ENCODE measurements at places on chromosomes 2 and 18.

DNA sequence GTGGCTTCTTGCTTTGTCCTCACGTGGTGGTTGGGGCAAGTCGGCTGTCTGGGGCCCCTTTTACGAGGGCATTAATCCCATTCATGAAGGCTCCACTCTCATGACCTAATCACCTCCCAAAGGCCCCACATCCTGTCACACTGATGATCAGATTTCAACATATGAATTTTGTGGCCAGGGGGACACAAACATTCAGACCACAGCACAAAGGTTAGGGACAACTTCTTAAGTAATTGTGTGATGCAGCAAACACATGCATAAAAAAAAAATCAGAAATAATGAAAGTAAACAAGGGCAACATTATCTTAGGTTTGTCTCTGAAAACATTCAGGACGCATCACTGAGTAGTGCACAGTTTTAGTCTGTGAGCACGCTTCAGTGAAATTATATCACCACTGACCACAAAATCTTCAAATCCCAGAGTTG, 54.2 kb upstream of the FRZB start:
- DNase-seq = no peak

DNA sequence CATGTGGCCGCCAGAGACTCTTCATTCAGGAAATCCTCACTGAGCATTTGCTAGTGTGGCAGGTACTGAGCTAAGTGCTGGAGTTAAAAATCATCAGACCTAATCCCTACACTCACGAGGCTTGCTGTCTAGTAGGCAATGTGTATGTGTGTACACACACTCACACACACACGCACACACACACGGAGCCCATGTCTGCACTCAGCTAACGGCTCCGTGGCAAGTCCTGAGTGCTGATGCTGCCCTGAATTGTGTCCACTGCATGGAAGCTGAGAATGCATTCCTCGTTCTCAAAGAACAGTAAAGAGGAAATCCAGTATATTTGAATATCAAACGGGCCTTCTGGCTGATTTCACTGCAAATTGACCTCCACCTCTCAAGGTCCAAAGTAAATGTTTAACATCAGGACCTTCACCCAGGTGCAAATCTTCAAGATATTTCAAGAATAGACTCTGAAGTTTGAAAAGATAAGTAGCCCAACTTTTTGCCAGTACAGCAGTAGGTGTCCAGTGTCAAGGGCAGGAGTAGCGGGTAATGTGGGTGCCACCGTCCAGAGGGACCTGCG, 136.1 kb upstream of the TTC39C start:
- no peak for DNase-seq

DNA sequence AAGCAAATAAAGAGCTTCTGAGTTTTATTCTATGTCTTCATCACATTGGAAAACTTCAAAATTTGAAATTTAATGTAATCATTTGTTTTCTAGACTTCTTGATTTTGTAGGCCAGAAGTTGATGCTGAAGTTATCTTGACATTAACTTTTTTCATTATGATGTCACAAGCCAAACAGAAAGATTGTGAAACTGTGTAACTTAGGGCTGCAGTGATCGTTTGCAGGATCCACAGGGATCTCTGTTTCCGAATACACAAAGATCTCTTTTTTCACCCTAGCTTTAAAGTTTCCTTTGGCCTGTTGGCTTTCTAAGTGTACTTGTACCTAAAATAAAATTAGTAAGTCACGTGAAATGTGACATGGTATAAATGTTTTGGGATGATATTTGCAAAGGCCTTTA, 594.9 kb upstream of the CDH2 start:
- DNase-seq = no peak

GRCh38 chr2:57920342-57920939, 126.2 kb upstream of the VRK2 start:
- DNase-seq = no peak

- no peak for DNase-seq
Observed at GRCh38 chr2:44778671-44779476, 162.6 kb upstream of the SIX3 start.

GRCh38 chr18:25097569-25098056, 254.4 kb downstream of the ZNF521 start:
- DNase-seq = peak; percentile 87

DNA sequence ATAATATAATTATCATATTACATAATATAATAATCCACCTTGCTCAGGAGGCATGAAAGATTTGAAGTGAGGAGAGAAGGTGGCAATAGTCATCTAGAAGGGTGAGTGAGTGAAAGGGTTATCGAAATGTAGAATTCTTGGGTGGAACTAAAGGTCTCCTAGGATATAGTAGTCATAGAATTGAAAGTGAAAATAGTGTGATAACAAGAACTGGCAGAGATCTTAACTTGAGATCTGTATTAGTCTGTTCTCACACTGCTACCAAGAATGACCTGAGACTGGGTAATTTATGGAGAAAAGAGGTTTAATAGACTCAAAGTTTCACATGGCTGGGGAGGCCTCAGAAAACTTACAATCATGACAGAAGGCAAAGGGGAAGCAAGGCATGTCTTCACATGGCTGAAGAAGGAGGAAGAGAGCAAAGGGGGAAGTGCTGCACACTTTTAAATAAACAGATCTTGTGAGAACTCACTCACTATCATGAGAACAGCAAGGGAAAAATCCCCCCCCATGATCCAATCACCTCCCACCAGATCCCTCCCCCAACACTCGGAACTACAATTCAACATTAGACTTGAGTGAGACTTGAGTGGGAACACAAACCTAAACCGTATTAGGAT, 351.5 kb downstream of the NR4A2 start:
- DNase-seq = no peak

DNA sequence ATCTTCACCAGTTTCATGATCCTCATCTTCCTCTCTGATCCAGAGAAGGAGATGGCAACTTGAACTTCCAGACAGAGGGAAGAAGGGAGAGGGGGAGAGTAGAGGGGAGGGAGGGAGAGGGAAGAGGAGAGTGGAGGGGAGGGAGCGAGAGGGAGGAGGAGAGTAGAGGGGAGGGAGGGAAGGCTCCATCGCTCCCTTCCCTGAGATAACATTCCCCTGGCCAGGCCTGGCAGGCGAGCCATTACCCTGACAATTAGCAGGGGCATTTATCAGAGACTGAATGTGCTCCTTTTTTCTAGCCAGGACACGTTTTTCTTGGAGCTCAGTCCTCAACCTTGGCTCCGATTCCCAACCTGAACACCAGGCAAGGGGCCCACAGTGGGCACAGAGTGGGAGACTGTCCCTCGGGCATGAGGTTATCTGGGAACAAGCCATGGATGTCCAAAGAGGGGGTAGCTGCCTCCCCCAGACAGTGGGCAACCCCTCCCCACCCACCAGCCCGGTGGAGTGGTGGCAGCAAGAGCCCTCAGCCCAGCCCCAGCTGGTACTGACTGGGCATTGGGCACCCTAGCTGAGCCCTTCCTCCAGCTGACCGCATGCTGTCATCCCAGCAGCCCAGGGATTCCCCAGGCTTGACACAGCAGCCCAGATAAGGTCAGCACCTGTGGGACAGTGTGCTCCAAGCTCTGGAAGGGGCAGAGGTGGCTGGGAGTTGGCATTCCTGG, 81.8 kb downstream of the TNS1 start:
- no peak for DNase-seq

- no peak for DNase-seq
Observed at GRCh38 chr2:209791151-209791550, 19.5 kb downstream of the UNC80 start.

DNA sequence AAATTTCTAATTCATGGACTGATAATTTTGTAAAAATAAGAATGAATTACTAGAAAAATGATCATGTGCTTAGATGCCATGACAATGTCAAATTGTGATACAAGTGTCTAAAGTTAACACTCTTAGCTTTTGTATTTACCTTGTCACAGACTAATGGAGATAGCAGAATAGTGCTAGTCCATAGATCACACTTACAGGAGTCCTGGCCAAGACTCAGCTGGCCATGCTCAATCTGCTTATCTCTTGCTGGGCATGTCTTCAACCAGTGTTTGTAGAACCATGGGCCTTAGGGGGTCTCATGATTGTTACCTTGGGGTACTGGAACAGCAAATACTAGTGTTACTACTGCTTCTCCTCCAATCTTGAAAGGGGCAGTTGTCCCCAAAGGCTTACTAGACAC, 44.0 kb downstream of the TET3 start:
- no peak for DNase-seq

DNA sequence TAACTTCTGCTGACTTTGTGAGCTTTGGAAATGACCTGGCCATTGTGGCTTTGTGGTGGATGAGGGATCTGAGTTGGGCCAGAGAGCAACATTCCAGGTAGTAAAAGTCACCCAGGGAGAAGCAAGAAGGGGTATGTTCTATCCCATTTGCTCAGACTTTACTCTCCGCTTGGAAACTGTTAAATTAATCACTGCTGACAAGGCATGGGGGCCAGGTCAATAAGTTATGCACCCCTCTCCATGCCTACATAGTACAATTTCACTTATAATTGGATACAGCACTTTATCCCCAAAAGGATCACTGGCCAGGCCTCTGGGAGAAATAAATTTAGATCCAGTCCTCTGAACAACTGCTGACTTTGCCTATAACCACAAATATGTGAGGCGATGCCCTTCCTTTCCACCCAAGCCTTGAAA, 92.1 kb downstream of the RPRM start:
- no peak for DNase-seq

GRCh38 chr2:26559044-26559405, 81.1 kb upstream of the OTOF start:
- no peak for DNase-seq

GRCh38 chr2:176093145-176093897, 800 bp downstream of the HOXD13 start:
- no peak for DNase-seq

- no peak for DNase-seq
Observed at GRCh38 chr2:102276549-102277201, 34.7 kb upstream of the IL1RL1 start.

DNA sequence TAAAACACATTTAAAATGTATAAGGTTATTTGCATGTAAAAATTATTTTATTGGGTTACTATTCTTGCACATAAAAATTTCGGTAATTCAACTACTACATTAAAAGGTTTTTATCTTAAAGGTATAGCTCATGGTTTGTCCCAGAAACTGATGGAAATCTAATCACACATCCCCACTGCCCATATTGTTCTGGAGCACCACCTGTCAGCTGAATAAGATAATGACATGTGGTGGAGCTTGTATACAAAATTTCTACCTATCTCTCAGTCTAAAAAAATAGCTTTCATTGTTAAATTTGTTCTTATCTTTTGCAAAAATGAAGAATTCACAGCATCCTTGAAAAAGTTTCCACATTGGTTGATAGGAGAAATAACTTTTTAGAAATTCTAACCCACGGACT, 18.3 kb downstream of the ERBB4 start:
- peak; percentile 13 for DNase-seq

- no peak for DNase-seq
Observed at GRCh38 chr2:184551626-184552025, 46.7 kb upstream of the ZNF804A start.

DNA sequence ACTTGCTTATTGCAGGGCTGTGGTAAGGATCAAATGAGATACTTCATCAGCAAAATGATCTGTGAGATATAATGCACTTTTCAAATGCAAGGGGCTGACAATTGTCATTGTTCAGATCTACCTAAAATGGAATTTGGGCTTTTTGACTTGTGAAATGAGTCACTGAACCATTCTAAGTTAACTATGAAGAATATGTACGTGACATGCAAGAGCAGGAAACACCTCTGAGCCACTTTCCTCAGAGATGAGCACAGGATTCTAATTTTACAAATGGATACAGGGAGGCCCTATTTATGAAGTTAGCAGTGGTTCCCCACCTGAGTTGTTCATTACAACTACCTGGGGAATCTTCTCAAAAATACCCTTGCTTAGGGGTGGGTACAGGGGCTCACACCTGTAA, 26.7 kb downstream of the CTLA4 start:
- no peak for DNase-seq

- DNase-seq = no peak
Observed at GRCh38 chr2:44759823-44760222, 181.7 kb upstream of the SIX3 start.

DNA sequence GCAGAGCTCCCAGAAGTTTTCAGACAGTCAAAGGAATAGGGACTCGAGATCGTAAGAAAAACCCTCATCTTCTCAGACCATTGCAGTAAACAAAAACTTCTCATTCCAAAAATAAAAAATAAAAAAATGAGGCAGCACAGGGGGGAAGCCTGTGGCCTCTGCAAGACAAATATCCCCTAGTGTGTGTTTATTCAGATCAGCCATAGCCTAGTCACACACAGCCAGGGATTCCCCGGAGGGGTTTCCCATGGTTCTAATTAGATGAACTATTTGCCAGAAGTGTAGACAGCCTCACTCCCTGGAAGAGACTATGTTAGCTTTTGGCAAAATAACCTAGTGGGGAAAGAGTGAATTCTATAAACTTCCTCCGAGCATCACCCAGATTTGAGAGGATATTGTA, 122.9 kb upstream of the KLF7 start:
- no peak for DNase-seq

DNA sequence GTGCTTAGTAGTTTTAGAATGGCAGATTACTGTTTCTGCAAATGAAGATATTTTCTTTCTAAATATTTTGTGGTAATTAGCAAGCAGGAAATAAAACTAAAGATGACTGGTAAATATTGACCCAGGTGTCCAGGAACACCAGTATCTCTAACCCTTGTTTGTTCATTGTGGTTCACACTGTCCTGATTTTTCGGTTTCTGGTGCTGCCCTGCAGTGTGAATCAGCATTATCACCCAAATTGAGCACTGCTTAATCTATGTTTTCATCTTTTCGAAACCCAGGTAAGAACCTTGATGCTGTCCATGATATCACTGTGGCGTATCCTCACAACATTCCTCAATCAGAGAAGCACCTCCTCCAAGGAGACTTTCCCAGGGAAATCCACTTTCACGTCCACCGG, 167.4 kb downstream of the CAPN13 start:
- DNase-seq = no peak

GRCh38 chr2:197973772-197974171, 169.4 kb downstream of the PLCL1 start:
- no peak for DNase-seq

- DNase-seq = no peak
Observed at GRCh38 chr18:78983512-78983911, 3.9 kb downstream of the SALL3 start.

DNA sequence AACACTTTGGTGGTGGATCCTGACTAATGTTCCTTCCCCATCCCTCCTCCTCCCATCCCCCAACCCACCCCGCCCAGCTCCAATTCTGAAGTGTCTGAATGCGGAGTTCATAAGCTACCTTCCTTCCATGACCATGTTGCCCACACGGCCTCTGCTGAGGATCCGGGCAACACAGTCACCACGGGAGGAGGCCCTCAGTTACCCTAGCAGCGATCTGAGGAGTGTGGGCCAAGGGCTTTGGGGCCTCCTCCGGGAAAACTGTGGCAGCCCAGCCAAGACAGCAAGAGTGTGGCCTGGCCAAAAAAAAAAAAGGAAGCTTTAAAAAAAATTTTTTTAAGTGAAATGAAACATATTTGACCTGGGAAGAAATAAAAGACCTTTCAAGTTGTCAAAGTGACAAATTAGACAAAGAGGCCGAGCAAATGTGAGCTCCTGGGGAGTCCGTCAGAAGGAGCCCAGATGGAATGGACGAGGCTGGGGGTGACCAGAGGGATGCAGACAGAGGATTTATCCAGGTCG, 169.0 kb upstream of the PKDCC start:
- DNase-seq = no peak
